ENCODE measurements at places on chromosomes 3 and 15.
A peak's percentile ranks its signal among the peaks of the same experiment; 100 is the strongest.

DNA sequence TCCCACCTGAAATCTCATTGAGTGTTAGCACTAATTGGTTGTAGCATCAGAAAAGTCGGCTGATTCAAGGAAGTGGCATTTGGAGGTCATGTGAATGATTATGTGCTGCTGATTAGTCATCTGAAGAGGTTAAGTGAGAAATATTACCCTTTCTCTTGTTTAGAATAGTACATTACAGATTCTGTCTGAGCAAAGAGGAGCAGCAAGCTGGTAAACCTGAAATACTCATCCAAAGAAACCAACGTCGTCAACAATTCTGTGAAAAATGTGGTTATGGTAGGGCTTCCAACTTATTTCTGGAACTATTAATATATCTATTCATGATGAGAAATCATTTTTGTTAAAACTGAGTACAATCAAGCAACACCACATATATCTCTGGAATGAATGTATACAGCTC, 1024.9 kb downstream of the TUSC7 start:
- DNase-seq, result peak; percentile 58

DNA sequence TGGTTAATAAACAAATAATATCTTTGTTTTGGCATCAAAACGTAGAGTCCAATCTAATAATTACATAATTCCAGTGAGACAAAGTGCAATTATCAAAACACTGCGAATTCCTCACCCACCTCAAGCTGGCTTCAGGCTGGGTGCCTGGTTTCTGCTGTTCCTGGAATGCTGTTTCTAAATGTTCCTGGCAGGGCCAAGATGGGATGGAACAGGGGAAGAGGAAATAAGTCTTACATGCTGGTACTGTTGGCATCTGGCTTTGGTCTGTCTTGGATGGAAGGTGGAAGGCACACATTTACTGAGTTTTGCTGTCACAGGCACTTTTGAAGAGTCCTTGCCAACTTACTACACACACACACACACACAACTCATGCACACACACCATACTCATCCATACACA, 101.9 kb upstream of the SLCO3A1 start:
- DNase-seq, result no peak

GRCh38 chr3:127056281-127056680, 73.4 kb downstream of the PLXNA1 start:
- DNase-seq, result no peak

DNA sequence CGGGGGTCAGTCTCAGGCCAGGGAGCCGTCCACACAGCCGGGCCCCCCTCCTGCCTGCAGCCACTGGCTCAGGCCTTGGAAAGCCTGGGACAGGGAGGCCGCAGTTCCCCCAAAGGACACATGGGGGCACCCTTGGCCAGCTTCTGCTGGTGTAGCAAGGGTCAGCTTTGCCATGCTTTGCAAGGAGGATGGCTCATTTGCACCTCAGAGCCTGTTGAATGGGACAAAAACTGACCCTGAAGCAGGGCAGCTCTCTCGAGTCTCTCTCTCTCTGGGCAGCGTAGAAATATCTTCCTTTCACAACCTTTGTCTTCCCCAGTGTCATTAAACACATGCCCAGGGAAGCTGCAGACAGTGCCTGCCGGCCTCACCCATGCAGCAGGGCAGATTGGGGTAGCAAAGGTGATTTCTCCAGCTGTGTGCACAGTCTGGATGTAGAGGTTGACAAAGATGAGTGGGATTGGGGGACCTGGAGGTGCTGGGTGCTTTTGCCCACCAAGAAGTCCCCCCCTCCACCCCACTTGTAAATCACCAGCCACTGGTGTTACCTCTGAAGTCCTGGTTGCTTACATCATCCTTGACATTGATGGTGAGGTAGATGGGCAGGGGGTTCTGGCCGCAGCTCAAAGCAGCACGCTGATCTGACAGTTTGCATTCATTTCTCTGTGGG, 17.4 kb upstream of the EHD4 start:
- peak; percentile 84 for DNase-seq

DNA sequence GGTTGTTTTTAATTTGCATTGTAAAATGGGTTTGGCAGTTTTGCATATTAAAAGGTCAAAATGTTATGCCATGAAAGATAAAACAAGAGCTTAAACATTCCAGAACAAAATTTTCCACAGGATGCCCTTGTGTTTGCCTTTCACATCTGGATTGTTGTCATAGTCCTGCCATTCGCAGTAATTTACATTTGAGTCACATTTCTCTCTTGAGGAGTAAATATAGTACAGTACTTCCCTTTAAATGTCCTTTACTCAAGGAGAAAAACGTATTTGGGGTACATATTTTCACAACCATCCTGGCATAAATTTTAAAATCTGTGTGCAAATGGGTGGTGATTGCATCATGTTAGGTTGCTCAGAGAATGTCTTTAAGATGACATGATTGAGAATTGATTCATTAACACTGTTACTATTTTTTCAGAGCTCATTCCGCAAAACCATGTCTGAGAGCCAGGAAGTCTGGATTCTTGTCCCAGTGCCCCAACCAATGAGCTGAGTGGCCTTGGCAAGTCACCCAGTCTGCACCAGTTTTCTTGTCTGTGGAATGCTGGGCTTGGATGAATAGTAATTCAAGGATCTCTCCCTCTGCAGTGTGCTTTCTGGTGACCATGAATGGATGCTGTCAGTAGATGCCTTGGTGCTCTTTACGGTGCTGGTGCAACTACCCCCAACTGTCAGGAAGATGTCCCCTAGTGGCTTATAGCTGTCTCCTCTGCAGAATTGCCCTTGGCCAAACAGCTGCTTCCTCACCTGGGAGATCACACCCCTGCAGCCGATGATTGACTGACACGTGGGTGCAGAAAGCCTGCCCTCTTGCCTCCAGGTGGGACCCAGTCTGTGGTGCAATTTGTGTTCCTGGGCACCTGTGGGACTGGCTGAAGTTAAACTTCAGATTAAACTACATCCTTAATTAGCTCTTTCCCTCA, 43.0 kb downstream of the ABHD5 start:
- peak; percentile 34 for DNase-seq

DNA sequence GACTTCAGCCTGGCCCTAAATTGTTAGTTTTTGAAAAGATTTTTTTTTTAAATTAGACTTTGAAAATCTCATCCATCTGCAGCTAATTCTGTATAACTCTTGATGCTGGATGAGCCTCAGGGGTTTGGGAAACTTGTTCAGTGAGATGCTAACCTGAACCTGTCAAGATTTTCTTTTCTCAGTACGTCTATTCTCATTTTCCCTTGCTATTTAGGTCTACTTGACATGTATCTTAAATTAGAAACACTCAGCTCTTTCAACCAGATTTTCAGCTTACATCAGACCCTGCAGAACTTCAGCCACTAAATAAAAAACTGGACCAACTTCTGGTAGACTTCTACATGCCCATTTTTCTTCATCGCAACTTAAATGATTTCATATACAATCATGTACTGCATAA, 61.4 kb downstream of the MFSD1 start:
- no peak for DNase-seq

GRCh38 chr3:182921665-182922355, 58.5 kb downstream of the DCUN1D1 start:
- DNase-seq, result peak; percentile 59

GRCh38 chr3:175082631-175083030, 223.5 kb downstream of the NAALADL2 start:
- no peak for DNase-seq

DNA sequence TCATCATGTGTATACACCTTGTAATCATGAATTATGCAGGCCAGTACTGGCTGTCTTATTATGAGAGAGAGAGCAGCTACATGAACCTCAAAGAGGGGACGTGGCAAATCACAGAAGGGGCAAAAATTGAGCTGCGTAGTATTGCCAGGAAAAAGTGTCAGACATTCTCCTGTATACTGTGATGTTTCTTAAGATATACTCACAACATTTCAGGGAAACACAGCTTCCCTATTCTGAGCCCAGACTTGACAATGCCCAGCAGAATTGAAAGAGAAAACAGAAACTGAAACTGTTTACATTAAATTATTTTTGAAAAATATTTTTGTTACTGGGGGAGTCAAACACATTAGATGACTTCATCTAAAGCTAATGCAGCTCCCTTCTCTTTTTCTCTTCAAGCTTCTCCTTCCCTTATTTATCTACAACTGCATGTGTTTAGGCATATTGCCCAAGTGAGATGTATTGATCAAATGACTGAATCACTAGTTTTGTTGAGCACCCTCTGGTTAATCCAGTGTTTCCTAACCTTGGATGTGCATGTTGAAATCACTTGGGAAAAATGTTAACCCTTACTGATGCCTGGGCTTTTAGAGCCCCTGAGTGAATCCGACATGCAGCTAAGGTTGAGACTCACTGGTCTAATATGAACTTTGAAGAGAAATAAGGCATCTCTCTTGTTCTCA, 39.5 kb downstream of the CADPS start:
- DNase-seq, result no peak

- DNase-seq, result no peak
These were observed 4.6 kb downstream of the CACNA1D start for GRCh38 chr3:53498806-53499641.

DNA sequence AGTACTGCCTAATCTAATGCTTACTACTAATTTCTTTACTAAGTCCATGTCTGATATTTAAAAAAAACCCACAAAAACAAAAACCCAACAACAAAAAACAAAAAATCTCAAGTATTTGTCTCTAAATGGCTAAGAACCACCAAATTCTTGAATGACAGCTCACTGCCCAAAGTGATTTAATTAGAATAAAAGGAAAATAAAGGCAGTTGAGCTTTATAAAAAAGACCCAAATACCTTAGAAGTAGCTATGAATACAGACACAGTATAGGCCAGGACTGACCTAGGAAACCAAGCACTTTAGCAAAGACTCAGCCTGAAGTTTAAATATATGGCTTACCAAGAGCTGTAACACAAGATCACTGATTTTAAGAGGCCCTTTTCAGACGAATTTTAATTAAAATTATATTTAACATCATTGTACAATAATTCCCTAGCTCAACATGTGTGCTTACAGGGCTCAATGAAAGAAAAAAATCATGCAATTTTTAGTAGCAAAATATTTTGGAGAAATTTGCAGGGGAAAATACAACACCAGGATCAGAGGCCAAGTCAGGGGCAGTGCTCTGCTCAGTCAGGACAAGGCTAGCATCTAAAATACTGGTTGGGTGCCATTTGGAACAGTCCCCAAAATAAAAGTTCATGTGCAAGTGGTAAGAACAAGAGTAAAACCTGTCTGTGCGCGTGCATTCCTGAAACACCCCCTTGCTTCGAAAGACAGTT, 24.8 kb downstream of the UQCC5 start:
- DNase-seq, result no peak

DNA sequence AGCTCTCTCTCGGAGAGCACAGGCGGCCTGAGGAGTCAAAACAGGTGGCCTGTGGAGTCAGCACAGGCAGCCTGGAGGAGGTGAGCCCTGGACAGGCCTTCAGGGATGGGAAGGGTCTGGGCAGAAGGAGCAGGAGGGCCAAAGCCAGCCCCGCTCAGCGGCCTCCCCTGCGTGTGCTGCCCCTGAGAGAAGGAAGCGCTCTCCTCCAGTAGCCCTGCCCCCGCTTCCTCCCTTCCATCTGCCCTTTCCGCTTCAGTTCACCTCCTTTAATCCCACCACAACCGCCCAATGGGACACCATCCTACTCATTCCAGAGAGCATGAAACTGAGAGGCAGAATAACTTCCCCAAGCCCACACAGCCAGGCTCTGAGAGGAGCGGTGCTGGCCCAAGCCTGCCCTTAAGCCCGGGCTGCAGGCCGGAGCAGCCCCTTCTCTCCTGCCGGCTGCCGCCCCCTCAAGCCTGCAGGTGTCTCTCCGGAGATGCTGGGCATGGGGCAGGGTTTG, 3.2 kb upstream of the NR2E3 start:
- peak; percentile 20 for DNase-seq

- DNase-seq, result no peak
These were observed 2.3 kb downstream of the PLXNB1 start for GRCh38 chr3:48427630-48427962.

- no peak for DNase-seq
These were observed 41.8 kb downstream of the GRK7 start for GRCh38 chr3:141804778-141805639.

DNA sequence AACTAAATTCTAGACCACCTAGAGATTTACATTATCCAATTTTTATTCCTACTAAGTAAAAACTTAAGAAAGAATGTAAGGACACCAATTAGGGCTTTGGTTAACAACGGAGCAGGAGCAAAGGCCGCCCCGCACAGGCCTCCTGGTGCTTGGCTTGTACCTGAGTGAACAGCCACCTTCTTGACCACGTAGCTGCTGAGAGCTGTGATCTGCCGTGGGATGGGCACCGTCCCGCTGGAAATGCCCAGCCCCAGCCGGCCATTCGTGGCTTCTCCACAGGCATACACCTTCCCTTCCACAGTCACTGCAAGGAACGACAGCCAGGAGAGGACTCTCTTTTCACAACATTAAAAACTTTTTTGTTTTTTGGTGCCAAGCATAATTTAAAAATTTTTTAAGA, 79.6 kb upstream of the OCA2 start:
- DNase-seq, result no peak

GRCh38 chr15:81105545-81105944, 28.5 kb upstream of the CFAP161 start:
- DNase-seq, result peak; percentile 23

GRCh38 chr3:149575961-149576564, 81.8 kb downstream of the WWTR1 start:
- peak; percentile 90 for DNase-seq

- DNase-seq, result no peak
These were observed 23.0 kb downstream of the MYH15 start for GRCh38 chr3:108487439-108487838.

DNA sequence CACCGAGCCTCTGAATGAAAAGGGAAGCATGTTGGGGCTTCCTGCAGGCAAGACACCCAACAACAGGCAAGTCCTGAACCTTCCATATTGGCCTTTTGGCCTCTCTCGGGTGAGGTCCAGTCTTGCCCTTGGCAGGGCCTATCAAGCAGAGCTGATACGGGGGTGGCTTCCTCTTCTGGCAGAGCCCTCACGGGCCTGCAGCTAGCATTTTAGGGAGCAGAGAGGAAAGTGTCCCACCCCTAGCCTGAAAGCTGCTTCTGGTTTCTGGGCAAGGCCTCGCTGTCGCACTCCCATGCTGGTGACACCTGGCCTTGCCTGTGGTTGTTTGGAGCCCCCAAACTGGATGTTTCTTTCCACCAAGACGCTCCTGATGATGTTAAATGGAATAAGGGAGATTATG, 31.8 kb upstream of the CTSH start:
- DNase-seq, result no peak

- DNase-seq, result peak; percentile 48
These were observed 2.7 kb downstream of the MECOM start for GRCh38 chr3:169660709-169661360.

DNA sequence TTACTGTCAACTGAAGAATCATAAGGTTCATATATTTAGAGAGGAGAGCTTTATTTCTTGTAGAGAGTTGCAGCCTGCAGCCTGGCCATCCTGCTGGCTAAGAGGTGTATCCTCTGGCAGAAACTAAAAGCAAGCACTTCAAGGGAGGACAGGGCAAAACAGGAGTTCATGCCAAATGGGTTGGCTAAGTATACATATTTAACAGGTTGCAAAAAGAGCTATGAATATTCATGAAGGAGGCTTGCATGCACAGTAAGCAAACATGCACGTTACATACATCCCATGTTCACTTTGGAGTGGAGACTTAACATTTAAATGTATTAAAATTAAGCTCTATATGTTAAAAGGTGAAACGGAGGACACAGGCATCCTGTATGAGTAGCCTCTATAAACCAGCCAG, 354.4 kb downstream of the ERC2 start:
- DNase-seq, result no peak

GRCh38 chr15:66089049-66089448, 164.5 kb downstream of the MEGF11 start:
- DNase-seq, result no peak

Data from choroid plexus epithelial cell (primary cell).